ENCODE measurements at places on chromosomes 11 and 22. TPM values are rescaled to one million over a fixed set of nuclear protein-coding genes. Genes with fewer than 3 reads are reported as not detected.

Gene MS4A12
- not detected for total RNA-seq

Gene ASCL2
- total RNA-seq, result not detected

Gene KIF18A
- total RNA-seq, result 45.0 TPM

Gene PATE2
- not detected for total RNA-seq

Gene NUMA1
- 162 TPM for total RNA-seq

Gene MAFF
- 3.2 TPM for total RNA-seq

Gene TRIM68
- total RNA-seq, result 10.9 TPM

Gene MMP11
- 6.6 TPM for total RNA-seq

Gene NXPE4
- not detected for total RNA-seq

Gene OTOG
- total RNA-seq, result 3.3 TPM

GRCh38 chr11:14425621-14426020, 66.6 kb upstream of the RRAS2 start:
- no peak for DNase-seq

- DNase-seq, result peak; percentile 91
These were observed 5.7 kb downstream of the LRRC10B start for GRCh38 chr11:61514050-61514917.

DNA sequence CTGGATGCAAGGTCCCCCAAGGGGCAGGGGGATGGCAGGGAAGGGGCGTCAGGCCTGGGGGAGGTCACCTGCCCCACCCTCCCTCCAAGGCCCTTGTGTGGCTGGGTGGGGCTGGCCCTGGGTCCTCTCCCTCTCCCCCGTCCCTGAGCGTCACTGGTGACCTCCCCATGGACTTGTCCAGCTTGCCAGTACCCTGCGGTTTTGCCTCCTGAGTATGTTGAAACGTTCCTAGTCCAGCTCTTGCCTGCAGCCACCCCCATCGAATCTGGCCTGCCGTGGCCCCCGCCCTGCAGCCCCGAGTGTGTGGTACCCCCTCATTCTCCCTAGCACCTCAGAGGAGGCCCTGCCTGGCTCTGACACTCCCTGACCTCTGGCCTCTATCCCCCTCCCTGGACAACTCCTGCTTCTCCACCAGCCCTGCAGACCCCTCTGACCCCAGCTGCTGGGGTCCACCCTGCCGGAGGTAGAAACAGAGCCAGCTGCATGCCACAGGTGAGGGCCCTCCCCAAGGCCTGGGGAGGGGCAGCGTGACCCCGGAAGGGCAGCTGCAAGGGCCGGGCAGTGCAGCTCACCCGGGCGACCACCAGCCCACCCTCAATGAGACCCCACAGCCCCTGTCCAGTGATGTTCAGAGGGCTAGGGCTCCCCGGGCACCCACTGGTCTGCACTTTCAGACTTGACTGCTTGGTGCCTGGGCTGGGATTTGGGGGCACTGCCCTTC, 4.1 kb upstream of the MUC6 start:
- DNase-seq, result no peak

- no peak for DNase-seq
These were observed 2.8 kb downstream of the CREBZF start for GRCh38 chr11:85661972-85662664.

DNA sequence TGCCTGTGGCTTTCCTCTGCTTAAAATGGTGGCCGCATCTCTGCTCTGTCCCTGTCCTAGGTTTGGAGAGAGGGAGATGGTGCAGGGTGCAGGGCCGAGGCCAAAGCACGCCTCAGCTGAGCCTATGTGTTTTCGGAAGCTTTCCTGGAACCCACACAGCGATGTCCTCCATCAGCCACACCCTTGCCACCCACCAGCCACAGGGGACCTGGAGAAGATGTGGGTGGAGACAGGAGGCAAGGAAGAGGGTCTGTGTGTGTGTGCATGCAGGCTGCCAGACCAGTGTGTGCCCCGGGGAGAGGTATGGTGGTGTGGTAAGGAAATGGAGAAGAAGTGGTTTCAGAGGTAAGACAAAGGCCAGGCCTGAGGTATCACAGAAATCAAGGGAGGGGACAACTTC, 155.7 kb downstream of the TBC1D22A start:
- no peak for DNase-seq

- no peak for DNase-seq
These were observed 9.0 kb upstream of the ZBTB44 start for GRCh38 chr11:130323452-130324450.

- no peak for DNase-seq
These were observed 148.6 kb downstream of the IGLL1 start for GRCh38 chr22:23431337-23432072.

- DNase-seq, result no peak
These were observed 8.2 kb downstream of the TRPM5 start for GRCh38 chr11:2436013-2436520.

DNA sequence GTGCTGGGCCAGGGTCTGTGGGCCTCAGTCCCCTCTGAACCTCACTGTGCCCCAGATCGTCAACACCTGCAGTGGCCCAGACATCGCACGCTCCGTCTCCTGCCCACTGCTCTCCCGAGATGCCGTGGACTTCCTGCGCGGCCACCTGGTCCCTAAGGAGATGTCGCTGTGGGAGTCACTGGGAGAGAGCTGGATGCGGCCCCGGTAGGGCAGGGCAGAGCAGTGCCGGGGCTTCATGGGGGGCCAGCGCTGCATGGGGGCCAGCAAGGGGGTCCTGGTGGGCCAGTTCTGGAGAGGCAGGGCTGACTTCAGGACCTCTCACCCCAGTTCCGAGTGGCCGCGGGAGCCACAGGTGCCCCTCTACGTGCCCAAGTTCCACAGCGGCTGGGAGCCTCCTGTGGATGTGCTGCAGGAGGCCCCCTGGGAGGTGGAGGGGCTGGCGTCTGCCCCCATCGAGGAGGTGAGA, 16.3 kb downstream of the EPS8L2 start:
- no peak for DNase-seq

- no peak for DNase-seq
These were observed 24.6 kb downstream of the MAML2 start for GRCh38 chr11:96318399-96318798.

GRCh38 chr11:63869171-63869591, 30.3 kb downstream of the MARK2 start:
- DNase-seq, result no peak

DNA sequence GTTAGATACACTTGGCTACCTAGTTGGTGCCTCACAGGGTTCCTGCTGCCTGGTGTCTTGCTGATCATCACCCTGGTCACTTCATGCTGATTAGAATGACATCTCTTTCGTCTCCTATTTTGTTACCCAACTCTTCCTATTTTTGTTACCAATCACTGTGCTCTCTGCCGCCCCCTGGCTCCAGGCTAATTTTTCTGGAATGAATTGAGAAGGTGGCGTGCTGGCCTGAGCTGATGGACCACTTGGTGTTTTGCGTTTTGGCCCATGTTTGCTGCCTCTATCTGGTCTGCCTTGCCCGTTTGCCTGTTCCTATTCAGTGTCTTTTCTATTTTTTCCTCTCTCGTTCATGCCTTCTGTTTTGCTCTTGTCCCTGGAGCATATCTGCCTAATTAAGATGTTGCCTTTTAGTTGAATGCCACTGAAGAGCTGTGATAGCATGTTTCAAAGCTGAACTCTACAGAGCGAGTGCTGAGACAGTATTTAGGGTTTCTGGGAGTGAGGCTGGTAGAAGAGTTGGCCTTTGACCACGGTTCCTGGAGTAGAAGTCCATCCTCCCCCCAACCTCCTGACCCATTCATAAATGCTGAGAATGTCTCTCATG, 5.9 kb upstream of the ATF4 start:
- peak; percentile 43 for DNase-seq

DNA sequence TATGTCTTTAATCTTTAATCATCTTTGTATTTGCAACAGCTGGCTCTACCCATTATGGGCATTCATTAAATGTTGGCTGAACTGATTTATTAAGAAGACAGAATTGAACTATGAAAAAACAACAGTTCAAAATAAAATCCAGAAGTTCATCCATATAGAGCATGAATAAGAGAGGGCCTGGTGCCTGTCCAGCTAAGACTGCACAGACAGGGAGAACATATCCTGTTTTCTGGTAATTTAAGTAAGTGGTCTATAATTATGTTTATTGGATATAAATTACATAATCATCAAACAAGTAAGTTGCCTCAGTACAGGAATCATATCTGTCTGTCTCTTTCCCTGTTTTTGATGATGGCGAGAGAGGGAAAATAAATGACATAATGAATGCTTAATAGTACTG, 137.2 kb downstream of the RBFOX2 start:
- DNase-seq, result no peak

GRCh38 chr22:41327124-41327523, 25.8 kb downstream of the ZC3H7B start:
- peak; percentile 18 for DNase-seq

DNA sequence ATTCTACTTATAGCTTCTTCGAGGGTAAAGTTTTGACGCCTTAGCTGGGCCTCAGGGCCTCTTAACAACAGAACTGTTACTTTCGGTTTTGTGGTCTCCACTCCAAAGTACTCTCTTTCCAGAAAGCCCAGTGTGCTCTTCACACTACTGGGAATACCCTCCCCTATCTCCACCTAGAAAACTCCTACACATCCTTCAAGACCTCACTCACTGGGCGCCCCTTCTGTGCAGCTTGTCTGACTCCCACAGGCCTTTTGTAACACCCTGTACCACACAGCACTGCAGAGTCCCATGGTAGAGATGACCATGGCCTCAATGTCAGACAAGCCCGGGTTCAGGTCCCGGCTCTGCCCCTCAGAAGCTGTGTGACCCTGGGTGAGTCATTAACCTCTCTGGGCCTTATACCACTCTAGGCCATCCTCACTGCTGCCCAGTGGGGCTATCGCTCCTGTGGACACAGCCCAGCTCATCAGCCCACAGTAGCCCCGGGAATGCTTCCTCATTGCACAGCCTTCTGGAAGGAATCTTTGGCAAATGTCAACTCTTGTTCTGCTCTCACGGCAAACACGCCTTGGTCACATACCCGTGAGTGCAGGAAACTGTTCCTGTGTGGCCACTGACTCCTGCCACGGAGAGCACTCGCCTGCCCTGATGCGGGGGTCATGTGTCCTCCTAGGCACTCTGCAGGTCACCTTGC, 51.4 kb downstream of the SHISAL1 start:
- no peak for DNase-seq

- no peak for DNase-seq
These were observed 111.1 kb downstream of the MED15 start for GRCh38 chr22:20618488-20618887.

- DNase-seq, result peak; percentile 20
These were observed 102.3 kb upstream of the PITPNB start for GRCh38 chr22:28021116-28021997.

GRCh38 chr11:126281666-126282175, 1.2 kb upstream of the TIRAP start:
- no peak for DNase-seq

GRCh38 chr11:114158886-114159285, 99.4 kb downstream of the ZBTB16 start:
- no peak for DNase-seq

- no peak for DNase-seq
These were observed 4.5 kb downstream of the SLC22A6 start for GRCh38 chr11:62980133-62980760.

DNA sequence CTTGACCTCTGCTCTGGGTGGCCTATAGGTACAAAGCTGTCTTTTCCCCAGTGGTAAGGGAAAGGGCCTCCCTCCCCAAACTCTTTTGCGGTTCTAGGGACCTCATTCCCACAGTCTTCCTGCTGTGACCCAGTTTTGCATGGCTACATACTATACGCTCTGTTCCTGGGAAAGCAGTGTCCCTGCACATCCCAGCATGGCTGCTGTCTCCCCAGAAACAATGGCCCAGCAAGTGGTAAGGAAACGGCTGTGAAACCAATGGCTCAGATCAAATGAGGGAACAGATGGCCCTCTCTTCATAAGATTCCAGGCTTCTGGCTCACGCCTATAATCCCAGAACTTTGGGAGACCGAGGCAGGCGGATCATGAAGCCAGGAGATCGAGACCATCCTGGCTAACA, 41.1 kb downstream of the RPL27A start:
- no peak for DNase-seq

DNA sequence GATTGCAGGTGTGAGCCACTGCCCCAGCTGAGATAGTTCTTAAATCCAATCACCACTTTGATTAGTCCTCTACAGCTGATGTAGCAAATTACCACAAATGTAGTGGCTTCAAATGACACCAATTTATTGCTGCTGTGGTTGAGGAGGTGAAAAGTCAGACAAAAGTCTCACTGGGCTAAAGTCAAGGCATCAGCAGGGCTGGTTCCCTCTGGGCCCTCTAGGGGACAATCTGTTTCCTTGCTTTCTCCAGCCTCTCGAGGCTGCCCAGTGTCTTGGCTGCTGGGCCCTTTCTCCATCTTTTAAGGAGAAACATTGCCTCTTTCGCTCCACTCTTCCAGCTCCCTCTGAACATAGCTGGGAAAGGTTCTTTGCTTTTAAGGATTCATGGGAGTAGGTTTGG, 50.5 kb upstream of the SHANK2 start:
- DNase-seq, result no peak

- no peak for DNase-seq
These were observed 787.4 kb downstream of the TBC1D22A start for GRCh38 chr22:47549741-47550340.

DNA sequence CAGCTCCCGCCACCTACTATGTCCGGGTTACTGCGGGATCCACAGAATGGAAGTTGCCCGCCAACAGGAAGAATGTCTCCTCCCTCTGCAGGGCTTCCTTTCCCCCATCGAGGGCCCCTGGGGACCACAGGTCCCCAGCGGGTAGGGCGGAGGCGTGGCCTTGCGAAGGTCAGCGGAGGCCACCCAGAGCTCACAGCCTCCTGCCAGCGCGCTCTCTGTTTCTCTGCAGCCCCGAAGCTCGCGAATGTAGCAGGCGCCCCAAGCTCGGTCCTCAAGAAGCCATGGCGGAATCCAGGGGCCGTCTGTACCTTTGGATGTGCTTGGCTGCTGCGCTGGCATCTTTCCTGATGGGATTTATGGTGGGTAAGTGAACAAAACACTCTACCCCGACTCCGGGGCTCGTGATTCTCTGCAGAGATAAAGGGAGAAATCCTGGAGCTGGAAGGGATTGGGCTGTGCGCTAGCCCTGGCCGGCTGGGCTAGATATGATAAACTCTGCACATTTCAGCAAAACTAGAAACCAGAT, at the start of gene NAALAD2:
TSS of gene NAALAD2 (plus strand) at position 186 of the 526 bp plus-strand sequence. CDS start at position 282, 96 bp downstream.
- DNase-seq, result no peak

DNA sequence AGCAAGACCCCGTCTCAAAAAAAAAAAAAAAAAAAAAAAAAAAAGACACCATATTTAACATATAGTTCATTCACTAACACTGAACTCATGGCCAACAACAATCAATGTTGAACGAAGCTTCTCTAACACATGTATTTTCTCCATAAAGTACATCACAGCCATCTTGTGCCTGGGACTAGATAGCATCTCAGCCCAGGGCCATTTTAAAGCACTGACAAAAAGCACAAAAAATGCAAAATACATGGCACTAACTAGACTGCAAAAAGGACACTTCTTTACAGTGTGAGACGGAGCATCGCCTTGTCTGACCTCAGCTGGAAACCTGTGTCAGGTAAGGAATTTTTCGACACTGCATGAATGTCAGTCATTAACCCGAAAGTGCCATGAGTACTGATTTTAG, 23.3 kb downstream of the KIAA0930 start:
- no peak for DNase-seq

Data from SJCRH30 (cell line).